ENCODE measurements at places on chromosomes 1 and 21.

- no peak for DNase-seq
Observed at GRCh38 chr1:20634065-20634593, 871 bp downstream of the PINK1 start.

GRCh38 chr21:18157406-18157805, 87.2 kb upstream of the CHODL start:
- DNase-seq: no peak

DNA sequence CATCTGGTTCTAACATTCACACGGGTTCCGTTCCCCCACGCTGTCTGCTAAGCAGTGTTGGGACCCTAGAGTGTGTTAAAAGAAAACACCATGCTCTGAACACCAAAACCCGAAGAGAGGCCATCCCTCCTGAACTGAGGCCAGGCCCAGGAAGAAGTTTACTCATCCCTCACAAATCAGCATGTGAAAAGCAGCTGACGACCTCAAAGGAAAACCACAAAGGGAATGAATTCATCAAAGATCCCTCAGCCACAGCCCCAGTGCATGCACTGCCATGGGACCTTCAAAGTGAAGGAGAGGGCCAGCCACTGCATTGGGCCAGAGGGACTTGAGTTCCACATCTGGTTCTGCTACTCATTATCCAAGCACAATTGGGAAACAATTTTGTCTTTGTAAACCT, 7.0 kb upstream of the PSEN2 start:
- no peak for DNase-seq

DNA sequence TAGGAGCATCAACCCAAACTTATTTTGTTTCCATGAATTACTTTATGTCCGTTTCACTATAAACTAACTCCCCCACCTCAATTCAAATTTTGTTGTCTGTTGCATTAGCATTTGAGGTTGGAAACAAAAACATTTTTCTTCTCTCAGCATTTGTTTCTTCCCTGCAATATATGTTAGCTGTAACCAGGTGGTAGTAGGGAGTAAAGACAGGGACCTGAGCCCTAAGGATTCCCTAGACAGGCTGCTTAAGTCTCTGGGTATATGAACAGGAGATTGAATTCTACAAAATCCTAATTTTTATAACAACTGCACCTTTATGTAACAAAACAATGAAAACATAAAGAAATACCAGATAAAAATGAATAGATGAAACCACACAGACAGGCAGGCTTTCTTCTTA, 242.6 kb downstream of the PAPPA2 start:
- no peak for DNase-seq

DNA sequence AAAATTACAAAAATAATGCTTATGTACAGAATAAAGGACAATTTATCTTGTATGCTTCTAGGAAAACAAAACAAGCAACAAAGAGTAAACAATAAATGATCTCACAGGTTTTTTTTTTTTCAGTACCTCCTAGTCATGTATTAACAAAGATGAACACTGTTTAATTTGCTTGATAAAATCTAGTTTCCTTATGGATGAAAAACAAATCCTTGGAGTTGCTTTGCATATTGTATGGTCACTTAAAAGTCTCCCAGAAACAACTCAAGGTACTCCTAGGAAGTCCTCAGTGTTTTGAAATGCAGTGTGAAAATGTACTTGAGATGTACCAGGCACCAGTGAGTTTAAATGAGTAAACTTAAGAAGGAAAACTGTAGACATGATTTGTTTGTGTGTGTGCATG, 686.0 kb upstream of the BRINP3 start:
- no peak for DNase-seq

GRCh38 chr1:173427146-173428054, 49.7 kb upstream of the PRDX6 start:
- no peak for DNase-seq

GRCh38 chr21:16002874-16003466, 273.2 kb downstream of the USP25 start:
- DNase-seq: no peak

- DNase-seq: no peak
Observed at GRCh38 chr1:155537193-155537592, 25.4 kb downstream of the ASH1L start.

GRCh38 chr1:68049941-68050878, at the start of gene DIRAS3:
Gene DIRAS3, minus strand, starts transcription at chr1:68050627. Its CDS starts 3,330 bp downstream, at chr1:68047297.
- DNase-seq: no peak

GRCh38 chr1:216306830-216307229, 116.4 kb downstream of the USH2A start:
- DNase-seq: no peak

DNA sequence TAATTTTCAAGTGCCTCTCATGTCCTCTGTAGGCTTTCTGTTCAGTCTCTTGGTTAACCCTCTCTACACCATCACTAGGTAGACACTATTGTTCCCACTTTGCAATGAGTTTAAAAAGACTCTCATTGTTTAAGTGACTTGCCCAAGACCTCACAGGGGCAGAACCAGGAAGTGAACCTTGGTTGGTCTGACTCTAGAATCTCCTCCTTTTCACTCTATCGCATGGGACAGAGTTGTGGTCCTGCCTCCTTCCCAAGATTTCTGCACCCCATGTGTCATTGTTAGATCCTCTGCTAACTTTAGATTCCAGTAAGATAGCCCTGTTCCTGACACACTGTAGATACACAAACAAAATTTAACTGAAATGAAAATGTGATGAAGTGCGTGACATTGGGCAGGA, 481.7 kb upstream of the USP24 start:
- DNase-seq: no peak

DNA sequence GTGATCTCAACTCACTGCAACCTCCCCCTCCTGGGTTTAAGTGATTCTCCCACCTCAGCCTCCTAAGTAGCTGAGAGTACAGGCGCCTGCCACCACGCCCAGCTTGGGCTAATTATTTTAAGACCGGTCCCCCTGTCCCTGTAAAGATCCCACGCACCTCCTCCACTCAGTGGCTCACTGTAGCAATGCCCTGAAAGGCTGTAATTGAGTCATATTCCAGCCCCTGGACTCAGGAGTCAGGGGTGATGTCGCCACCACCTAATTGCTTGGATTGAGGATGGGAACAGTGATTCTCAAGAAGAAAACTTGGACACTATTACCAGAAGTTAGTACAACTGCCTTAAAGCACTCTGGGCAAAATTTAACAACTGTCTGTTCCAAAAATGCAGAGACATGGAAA, 3.1 kb upstream of the EDARADD start:
- no peak for DNase-seq

- no peak for DNase-seq
Observed at GRCh38 chr1:192104852-192105251, 53.4 kb upstream of the RGS18 start.

DNA sequence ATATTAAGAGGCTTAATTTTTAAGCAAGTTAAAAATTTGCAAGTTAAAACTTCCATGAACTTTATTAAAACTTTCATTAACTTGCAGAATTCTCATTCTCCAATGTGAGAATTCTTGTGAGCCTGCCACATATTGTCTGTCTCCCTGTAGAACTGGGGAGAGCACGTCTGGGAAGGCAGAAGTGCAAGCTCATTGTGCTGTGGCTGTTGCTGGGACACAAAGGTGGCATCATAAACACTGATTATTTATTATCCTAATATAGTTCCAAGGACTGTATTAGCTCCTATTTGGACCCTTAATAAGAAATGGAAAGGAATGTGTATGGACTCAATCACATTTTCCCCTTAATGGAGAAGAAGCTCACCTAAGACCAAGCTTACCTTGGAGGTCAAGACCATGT, 68.7 kb upstream of the MROH9 start:
- DNase-seq: no peak

- no peak for DNase-seq
Observed at GRCh38 chr1:229432905-229433304, 989 bp downstream of the ACTA1 start.

DNA sequence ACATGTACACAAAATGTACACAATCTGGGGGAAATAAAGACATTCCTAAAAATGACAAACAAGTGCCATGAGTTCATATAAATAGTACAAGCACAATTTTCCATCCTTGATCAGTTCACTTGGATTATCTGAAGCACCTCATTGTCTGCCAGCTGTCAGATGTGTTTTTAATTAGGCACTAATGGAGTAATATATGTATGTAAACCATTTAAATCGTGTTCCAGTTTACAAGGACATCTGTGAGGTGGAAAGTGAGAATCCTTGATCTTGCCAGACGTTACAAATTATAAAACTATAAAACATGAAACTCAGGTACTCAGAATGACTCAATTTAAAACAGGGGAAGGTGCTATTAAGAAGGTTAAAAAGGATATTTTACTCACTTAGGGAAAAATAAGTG, 1312.2 kb downstream of the PLA2G4A start:
- DNase-seq: no peak

DNA sequence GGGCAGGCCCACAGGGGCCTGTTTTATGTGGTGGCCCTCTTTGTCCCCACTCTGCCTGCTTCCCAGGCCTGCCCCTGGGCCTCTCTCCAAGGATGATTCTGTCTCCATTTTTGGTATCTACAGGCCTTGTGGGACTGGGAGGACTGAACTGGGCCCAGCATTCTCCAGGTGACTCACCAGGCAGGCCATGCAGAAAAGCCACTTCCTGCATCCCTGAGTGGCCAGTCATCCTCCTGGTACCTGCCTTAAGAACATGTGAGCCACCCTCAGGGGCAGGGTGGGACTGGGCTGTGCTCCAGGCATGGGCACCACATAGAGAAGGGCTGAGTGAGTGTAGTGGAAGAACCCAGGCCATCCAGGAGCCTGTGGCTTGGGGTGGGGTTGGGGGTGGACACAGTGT, 20.0 kb upstream of the BCAR3 start:
- DNase-seq: no peak

All from dorsolateral prefrontal cortex (tissue), 122 donors.